ENCODE measurements at places on chromosomes 4 and X.

- DNase-seq, result no peak
These were observed 90.5 kb downstream of the BCOR start for GRCh38 chrX:40007131-40007755.

DNA sequence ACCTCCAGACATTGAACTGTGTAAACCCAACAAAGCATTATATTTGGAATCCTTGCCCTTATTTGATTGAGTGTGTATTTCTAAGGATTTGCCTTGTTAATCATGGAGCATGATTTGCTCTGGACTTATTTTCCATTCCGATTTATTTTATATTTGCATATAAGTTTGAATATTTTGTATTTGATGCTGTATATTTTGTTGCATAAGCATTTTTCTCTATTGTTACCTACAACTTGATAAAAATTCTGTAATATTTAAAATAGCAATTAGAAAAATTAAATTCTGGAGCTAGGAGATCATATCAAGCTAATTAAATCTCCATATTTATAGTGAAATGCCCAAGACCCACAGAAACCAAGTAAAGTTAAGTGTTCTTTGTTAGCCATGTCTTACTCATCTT is 47.2 kb downstream of the USO1 start:
- DNase-seq, result no peak

DNA sequence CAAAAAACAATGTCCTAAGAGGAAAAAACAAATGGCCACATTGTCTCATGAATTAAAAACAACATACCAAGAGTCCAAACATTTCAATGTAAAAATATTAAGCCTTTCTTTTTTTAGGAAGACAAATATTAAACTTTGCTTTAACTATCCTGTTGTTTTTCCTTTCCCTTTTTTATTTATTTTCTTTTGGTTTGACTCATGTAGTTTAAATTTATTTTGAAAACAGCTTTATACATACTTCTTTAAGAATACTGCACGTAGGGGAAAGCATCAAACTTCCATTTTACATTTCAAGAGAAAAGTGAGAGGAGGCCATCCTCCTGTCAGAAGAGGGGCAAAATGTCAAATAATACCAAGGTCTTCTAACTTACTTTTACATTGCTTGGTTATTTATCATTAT is 8.7 kb downstream of the GAB1 start:
- DNase-seq, result no peak

DNA sequence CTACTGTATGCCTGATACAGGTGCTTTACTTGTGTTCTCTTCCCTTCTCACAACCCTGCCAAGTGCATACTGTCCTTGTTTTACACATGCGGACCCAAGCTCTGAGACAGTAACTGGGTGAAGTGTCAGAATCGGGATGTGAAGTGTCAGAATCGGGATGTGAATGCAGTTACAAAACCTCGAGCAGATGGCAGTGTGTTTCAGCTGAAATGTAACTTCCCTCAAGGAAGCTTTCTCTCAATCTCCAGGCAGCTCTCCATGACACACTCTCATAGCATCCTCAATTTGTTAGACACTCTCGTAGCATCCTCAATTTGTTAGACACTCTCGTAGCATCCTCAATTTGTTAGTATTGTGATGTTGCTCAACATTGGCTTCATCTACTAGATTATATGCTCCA is 1.1 kb upstream of the HPSE start:
- no peak for DNase-seq

GRCh38 chr4:120431180-120431579 is 364.5 kb upstream of the MAD2L1 start:
- DNase-seq, result no peak

DNA sequence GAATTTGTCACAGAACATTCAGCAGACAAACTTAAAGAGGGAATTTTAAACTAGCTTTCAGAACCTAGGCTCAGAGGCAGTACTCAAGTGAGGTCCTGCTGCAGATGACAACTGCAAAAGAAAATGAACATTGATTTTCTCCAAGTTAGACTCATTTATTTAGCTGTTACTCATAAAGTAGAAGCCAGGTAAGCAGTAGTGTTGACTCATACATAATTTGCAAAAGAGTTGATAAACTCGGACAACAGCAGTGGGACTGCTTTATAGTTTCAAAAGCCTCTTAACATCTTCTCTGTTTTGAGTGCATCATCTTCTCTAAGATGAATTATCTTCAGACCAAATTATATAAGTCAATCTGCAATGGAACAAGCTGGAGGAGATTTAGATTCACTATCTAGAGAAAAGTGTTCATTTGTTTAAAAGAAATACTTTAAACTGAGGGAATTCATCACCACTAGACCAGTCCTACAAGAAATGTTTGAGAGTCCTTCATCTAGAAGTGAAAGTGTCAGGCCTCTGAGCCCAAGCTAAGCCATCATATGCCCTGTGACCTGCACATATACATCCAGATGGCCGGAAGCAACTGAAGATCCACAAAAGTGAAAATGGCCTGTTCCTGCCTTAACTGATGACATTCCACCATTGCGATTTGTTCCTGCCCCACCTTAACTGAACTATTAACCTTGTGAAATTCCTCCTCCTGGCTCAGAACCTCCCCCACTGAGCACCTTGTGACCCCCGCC is 49.5 kb downstream of the COQ2 start:
- no peak for DNase-seq

DNA sequence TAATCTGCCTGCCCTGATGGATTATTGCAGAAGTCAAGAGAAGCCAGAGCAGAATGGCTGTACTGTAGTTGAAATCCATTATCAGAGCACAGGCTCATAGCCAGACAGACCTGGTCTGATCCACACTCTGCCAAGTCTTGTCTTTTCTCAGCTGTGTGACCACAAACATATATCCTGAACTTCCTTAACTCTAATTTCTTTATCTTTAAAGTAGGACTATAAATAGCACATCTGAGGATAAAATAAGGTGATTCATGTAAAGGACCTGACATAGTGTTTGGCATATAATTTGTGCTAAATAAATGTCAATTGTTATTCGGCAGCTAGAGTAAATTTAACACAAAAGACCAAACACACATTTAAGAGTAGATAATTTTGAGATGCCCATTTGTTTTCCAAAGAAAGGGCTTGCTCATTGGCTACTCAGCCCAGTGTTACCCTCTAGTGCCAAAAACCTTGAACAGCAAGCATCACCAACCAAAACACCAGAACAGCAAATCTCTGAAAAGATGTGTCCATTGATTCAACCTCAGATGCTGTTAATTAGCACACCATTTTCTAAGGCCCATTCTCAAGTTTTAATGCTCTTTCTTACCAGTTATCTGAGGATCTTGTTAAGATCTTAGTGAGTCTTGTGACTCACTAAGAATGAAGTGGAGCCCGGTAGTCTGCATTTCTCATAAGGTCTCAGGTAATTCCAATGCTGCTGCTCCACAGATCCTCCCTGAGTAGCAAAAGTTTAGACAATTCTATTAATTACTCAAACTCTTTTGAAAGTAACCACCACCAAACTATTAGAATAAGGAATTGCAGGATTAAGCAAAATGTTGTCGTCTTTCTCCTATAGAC is 108.8 kb downstream of the HHIP start:
- DNase-seq, result no peak

- no peak for DNase-seq
These were observed 2.7 kb upstream of the NKX6-1 start for GRCh38 chr4:84501721-84502267.

DNA sequence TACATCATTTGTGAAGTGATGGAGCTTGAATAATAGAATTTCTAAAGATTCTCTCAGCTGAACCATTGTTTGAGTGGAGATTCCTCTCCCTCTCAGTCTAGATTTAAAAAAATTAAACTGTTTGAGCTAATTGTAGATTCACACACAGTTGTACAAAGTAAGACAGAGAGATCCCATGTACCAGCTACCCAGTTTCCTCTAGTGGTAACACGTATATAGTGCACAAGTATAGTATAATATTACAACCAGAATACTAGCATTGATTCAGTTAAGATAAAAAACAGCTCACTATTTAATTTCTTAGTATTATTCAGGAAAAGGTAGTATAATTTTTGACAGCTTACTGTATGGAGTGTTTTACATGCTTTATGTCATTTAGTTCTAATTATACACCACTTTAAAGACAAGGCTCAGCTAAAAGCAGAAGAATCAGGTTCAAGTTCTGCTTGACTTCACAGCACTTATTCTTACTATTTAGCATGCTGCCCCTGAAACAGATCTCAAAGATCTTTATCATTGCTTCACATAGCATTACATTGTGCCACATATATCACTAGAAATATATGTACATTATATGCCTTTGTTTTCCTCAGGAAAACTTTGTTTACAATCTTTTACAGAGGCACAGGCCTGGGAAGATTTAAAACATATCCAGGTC is 136.1 kb downstream of the SNCA start:
- no peak for DNase-seq

DNA sequence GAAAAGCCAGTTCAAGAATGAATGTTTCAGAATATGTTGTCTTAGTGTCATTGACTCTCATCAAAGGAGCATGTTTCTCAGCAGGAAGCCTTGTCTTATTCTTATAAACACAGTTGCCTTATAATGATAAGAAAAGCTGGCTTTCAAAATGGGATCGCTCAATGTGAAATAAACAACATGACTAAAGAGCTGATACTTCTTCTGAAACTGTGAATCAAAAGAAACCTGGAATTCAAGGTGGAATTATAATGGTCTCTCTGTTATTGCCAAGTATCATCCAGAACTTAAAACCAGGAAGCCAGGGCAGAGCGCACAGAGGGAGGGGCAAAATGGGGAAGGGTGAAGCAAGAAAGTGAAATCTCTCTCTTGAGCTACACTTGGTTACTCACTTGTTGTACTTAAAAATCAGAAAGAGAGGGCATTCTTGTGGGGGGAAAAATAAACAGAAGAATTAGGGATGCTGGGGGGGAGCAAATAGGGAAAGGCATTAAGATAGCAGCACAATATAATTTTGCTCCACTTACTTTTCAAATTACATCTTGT is 270.0 kb downstream of the MAPK10 start:
- no peak for DNase-seq

- no peak for DNase-seq
These were observed 168.9 kb downstream of the HS3ST1 start for GRCh38 chr4:11259837-11260236.

DNA sequence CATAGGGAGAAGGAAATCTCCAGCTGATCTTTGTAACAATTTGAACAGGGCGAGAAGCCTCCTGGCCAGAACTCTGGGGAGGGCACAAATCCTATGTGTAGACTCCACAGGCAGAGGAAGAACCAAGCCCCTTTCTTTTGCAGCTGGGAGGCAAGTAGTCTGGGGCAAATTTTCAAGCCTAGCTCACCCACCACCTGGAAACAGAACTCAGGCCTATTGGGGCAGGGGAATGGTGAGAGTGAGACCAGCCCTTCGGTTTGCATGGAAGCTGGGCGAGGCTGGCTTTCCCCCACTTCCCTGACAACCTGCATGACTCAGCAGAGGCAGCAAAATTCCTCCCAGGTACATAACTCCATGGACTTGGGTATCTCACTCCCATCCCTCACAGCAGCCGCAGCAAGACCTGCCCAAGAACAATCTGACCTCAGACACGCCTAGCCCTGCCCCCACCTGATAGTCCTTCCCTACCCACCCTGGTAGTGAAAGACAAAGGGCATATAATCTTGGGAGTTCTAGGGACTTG is 138.2 kb downstream of the EMCN start:
- DNase-seq, result no peak

DNA sequence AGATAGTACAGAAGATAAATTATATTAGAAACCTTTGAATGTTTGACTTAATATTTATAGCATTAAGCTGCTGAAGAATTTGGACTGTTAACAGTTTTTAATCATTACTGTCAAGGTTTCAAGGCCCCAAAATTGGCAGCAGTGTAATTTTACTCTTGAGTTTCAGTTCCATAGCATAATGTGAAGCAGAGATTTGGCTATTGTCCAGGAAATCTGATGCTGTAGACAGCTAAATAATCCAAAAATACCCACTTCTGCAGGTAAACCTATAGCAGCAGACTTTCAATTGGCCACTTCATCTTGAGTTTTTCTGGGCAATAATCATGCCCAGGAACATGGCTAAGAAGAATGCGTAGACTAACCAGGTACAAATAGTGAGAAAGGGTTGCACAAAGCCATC is 85.0 kb downstream of the RCHY1 start:
- DNase-seq, result no peak

DNA sequence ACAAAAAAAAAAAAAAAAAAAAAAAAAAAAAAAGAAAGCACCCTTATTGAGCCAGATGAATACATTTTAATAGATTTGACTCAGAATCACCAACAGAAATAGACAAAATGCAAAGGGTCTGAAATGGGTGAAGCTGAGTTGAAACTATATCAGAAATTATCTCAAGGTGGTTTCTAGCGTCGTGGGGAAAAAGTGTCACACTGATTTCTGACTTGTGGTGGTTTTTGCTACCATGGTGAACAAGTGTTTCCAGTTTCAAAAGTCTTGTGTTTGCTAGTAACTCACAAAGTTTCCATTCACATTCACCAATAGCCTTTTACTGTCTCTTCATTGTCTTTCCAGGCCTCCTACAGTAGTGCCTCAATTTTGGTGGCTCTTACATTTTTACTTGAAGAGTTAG is 135.5 kb downstream of the ARHGAP24 start:
- DNase-seq, result no peak

All from activated T-cell treated with anti-CD3 and anti-CD28 coated beads for 1 hour (primary cell).